ENCODE measurements at places on chromosomes 11 and 22.
A peak's percentile ranks its signal among the peaks of the same experiment; 100 is the strongest.

GRCh38 chr22:41387341-41387740 lies 5.6 kb downstream of the TEF start:
- DNase-seq: no peak

GRCh38 chr11:101686514-101686913 lies 102.7 kb upstream of the TRPC6 start:
- DNase-seq: no peak

DNA sequence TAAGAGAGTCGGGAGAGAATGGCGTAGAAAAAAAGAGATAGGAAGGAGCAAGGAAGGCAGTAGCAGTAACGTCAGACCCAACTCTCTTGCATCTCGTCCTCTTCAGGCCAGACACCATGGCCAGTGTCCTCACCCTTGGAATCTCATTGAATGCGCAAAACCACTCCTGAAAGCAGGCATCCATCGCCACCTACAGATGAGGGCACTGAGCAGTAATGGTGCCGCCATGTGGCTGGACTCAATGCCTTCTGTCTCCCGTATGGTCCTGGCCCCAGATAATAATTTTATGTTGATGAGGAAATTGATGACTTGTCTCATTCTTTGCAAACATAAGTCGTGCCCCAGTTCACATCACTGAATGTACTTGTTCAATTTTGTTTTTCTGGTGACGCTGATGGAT lies 17.8 kb upstream of the ALX4 start:
- no peak for DNase-seq

DNA sequence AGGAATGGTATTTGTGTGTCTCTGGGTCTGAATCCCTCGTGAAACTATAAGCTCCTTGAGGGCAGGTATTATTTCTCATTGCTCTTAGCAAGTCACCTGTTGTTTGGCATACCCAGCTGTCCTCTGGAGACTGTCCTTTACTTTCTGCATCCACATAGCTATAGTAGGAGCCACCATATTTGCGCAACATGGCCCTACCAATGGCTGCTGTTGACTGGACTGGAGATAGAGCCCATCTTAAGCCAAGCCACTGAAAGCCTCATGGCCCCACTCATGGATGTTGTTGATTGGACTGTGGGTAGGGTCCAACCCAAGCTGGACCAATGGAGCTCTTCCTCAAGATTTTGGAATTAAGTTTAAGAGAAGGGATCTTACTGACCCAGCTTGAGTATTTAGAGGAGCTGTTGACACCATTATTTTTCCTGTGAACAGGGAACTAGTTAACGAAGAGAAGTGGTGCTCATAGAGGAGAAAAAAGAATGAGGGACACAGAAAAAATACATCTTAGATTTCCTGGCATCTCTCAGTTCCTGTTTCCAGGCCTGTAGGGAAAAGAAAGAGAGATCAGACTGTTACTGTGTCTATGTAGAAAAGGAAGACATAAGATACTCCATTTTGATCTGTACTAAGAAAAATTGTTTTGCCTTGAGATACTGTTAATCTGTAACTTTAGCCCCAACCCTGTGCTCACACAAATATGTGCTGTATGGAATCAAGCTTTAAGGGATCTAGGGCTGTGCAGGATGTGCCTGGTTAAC lies 47.2 kb downstream of the LRRC74B start:
- DNase-seq: no peak

- DNase-seq: no peak
Observed at GRCh38 chr22:46905415-46905814, 143.0 kb downstream of the TBC1D22A start.

GRCh38 chr11:113389272-113389671 lies 1.7 kb downstream of the ANKK1 start:
- no peak for DNase-seq

- no peak for DNase-seq
Observed at GRCh38 chr22:32830473-32830872, 29.0 kb downstream of the TIMP3 start.

DNA sequence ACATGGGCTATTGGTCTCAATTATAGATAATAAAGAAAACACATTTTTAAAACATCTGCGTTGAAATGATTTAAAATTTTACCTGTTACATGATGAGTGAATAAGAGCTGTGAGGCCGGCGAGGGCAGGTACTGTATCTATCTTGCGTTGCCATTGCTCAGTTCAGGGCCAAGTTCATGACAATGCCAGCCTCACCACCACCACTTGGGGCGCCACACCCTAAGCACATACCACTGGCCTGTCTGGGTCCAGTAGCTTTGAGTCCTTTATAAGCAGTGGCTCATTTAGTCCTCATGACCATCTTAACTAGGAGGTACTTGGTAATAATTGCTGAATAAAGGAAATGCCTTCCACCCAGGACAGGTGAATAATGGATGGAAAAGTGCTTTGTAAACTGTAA lies 14.5 kb upstream of the MB start:
- peak; percentile 66 for DNase-seq

DNA sequence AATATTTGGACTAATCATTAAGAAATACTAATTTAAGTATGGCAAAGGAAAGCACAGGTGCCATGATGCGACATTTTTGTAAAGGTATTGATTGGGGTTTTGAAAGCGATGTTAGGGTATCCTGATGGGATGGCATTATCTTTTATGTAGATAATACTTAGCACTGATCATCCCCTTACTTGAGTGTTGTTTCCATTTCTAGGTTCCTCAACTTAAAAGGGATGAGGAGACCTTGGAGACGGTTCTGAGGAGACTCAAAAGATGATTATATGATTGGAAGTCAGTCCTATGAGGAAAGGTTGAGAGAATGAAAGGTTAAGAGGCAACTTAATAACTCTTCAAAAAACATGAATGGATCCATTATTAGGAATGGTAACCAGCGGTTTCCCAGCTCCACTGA lies 11.1 kb downstream of the KMT2A start:
- DNase-seq: no peak

GRCh38 chr11:114799476-114799875 lies 121.1 kb downstream of the NXPE2 start:
- no peak for DNase-seq

GRCh38 chr11:92330114-92330513 lies 105.5 kb downstream of the FAT3 start:
- DNase-seq: no peak

- no peak for DNase-seq
Observed at GRCh38 chr11:33723238-33723881, 12.9 kb downstream of the CD59 start.

- DNase-seq: no peak
Observed at GRCh38 chr11:124474079-124474478, 28.6 kb upstream of the OR8B8 start.

GRCh38 chr11:12525466-12526055 lies 148.2 kb downstream of the PARVA start:
- DNase-seq: no peak

DNA sequence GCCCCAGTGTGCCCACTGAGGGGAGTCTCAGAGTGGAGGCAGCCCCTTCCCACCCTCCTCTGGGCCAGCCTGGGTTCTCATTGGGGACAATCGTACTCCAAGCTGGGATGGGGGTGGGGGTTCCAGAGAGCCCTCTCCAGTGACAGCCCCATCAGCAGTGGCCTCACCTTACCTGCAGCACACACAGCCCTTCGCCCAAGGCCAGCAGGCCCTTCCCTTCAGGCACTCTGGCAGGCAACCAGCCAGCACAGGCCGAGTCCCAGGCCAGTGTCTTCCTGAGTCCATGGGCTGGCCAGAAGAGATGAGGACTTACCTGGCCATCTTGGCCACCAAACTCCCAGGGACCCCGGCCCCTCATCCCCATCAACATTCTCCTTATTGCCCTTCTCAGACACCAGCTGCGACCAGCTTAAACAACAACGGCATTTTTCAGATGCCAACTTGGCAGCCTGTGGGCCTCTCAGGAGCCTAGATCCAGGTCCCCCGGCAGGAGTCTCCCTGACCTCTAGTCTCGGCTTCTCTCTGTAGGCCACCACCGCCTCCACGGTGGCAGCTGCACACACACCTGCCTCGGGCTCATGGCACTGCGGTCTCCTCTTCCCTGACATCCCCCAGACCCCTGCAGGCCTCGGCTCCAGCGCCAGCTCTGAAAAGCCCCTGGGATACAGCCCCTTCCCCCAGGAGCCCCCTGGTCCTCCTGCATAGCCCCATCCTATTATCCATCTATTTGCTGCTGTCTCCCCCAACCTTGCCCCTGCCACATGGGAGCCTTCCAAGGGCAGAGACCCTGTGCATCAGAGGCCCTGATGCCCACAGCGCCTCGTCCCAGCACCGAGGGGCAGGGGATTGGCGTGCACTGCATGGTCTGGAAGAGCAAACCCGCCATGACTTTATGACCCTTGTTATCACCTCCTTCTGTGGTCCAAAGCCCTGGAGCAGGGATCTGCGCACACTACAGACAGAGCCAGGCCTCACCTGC lies 111.2 kb upstream of the FGF3 start:
- no peak for DNase-seq

DNA sequence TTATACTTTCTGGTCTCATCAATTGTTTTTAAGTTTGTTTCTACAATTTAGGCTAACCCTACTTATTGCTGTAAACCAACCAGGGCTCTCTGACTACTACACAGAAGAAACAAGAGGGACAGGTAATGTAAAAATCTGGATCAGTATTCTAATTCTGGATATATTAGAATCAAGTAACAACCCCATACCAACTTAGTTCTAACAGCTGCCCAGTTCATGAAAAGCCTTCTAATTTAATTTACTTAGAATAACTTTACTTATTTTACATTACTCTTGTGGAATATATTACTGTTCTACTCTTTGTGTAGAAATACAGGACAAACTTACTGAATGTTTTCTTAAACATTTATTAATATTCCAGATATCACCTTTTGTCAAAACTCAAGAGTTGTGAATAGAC lies 45.5 kb upstream of the DBX1 start:
- no peak for DNase-seq

DNA sequence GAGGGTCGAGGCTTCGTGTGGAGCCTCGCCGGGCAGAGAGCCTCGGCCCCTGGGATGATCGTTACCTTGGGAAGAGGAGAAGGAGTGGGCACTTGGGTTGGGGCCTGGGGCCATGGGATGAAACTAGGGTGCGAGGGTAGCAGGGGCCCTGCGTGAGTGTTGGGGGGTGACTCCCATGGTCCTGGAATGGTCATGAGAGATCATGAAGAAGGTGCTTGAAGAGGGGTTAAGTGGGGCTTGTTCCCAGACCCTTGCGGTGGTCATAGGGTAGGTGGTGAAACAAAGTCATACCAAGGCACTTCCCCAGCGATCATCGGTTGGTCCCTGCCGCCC lies 284 bp downstream of the CCS start:
- DNase-seq: no peak

- no peak for DNase-seq
Observed at GRCh38 chr11:102761646-102762238, 18.7 kb downstream of the MMP10 start.

DNA sequence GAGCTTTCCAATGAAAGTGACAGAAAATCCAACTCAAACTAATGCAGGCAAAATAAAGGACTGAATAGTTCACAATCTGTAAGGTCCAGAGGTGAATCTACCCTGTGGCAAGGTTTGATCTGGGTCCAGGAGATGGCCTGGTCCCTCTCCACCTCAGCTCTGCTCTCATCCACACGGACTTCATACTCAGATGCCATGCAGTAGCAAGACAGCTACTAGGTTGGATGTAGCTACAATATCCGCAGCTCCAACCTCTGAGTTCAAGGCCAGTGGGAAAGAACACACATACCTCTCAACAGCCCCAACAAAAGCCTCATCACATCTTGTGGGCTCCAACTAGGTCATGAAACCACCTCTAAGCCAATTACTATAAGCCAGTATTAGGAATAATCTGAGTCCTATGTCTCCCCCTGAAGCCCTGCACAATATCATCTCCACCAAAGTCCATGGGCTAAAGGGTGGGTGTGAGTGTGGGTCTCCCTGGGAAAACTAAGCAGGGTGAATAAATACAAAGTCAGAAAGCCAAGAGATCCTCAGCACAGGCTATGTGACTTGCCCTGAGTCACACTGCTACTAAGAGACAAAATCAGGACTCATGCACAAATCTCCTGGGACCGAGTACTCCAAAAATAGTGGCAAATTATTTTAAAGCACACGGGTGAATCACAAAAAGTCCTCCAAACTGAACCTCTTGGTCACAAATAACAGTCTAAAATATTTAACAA lies 78.8 kb downstream of the LARGE1 start:
- DNase-seq: no peak

DNA sequence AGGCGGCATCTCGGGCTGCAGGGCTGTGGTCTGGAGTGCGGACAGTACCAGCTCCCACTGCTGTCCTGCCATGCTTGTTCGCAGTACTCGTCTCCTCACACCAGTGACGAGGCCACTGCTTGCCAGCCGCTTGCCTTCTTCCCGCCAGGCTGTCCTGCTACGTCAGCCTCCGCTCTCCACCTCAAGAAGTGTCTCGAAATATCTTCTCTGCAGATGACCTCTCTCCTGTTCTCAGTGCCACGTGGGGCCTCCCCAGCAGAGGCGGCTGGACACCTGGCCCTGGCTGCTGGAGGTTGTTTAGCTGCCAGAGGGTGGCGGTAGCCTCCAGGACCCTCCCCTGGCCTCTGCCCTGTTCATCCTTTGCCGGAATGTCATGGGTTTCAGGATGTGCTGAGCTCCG lies 3.1 kb upstream of the CCDC188 start:
- no peak for DNase-seq

- DNase-seq: no peak
Observed at GRCh38 chr11:64926689-64927088, 2.2 kb downstream of the PPP2R5B start.

- no peak for DNase-seq
Observed at GRCh38 chr11:15114501-15115475, at the start of gene INSC. INSC (plus strand) TSS chr11:15114923; CDS start chr11:15149175, 34,252 bp downstream.

DNA sequence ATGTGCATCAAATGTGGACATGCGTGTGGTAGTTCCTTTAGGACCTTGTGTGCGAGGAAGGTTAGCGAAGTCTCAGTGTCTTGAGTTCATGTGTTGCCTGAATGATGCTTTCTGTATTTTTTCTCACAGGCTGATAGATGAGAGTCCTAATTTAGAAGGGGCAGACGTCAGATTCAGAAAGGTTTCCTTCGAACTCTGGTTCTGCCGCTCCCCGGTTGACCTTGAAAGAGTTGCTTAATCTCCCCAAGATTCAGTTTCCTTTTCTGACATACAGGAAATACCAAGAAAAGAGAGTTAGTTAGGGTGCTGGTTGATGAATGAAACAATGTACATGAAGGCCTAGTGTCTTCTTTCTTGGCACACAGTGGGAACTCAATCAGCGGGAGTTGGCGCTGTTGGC lies 35.9 kb upstream of the TTC12 start:
- DNase-seq: no peak

GRCh38 chr11:118098996-118099837 lies 12.5 kb upstream of the SMIM35 start:
- DNase-seq: no peak

DNA sequence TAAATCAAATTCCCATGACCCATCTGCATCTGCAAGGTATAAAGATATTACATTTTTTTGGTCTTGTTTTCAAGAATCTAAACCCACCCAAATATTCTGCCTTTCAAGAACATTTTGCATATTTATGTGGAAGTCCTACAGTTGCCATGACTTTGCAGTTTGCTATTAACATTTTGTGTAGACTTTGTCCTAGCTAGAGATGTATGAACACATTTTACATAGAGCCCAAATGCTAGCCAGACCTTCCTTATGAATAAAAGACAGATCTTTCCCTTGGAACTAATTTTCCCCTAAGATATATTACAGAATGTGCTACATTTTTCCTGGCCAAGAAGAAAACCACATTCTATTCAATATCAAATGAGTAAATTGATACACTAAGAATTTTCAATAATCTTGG lies 772.5 kb downstream of the KCNA4 start:
- DNase-seq: no peak

Measured in stimulated activated CD8-positive, alpha-beta memory T cell treated with anti-CD3 and anti-CD28 coated beads, Interleukin-4, amount 100 ng/mL, for 48 hours (primary cell).